HAP-1 (cell line): ENCODE measurements at places on chromosomes 12 and 14.

GRCh38 chr14:85279407-85279806 is 250.5 kb upstream of the FLRT2 start:
- DNase-seq: no peak

DNA sequence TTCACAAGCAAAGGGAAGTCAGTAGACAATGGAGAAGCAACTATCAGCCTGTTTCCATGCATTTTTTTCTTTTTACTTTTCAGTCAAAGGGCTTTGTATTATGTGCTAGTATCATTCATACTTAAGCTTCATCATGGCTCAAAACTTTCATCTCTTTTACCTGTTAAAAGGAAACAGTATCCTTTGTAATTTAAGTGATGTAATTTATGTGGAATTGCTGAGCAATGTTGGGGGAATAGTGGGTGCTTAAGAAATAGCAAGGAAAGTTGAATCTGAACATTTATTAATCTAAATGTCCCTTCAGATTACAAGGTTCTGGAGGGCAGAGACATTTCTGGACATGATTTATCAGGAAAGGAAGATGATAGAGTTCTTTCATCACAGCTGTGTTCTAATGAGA is 915.3 kb downstream of the VRK1 start:
- DNase-seq: no peak

- no peak for DNase-seq
These were observed 1153.9 kb downstream of the AACS start for GRCh38 chr12:126219139-126219538.

DNA sequence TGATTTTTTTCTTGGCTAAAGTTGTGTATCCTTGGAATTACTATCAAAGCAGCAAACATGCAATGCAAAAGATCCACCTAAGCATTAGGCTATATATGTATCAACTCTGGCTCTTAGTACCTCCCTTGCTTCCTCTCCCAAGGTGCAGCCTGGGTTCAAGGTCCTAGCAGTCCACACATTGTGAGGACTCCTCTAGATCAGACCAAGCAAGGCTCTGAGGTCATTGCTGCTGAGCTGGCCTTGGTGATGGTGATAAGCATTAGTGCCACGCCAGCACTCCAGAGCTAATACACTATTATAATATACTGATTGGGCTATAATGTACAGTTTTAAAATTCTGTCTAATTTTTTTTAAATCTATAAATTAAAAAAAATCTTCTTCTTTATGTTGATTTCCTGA is 196.9 kb upstream of the BTG1 start:
- no peak for DNase-seq

GRCh38 chr12:92122941-92123779 is 22.5 kb downstream of the BTG1 start:
- no peak for DNase-seq

DNA sequence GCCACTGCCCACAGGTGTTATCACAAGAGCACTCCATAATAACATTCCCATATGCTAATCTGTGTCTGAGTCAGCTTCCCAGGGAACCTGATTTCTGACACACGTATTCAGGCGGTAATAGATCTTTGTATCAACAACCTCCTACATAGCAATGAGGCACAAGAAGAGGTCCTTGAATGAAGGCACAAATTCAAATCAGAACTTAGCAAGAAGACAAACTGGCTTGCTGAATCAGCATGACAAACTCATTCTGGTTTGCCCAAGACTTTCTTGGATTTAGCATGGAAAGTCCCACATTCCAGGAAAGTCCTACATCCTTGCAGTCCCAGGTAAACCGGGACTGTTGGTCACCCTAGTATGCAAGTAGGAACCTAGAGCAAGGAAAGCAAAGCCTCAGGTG is 33.9 kb upstream of the RNU6-7 start:
- no peak for DNase-seq

- peak; percentile 36 for DNase-seq
These were observed 204.7 kb downstream of the EPS8 start for GRCh38 chr12:15584366-15585041.

- DNase-seq: no peak
These were observed 62.3 kb downstream of the FOS start for GRCh38 chr14:75340921-75341320.

GRCh38 chr12:109110988-109111495 is 5.3 kb upstream of the ACACB start:
- peak; percentile 56 for DNase-seq
